Dermis microvascular lymphatic vessel endothelial cell (primary cell): ENCODE measurements at places on chromosomes 1 and 21. TPM values are rescaled to one million over a fixed set of nuclear protein-coding genes. Genes with fewer than 3 reads are reported as not detected.

The CADM3 gene
- not detected in 2 replicates for total RNA-seq

The SAMD11 gene
- under 0.01 and 0.13 TPM in 2 replicates for total RNA-seq

- no peak for DNase-seq
These were observed 91.9 kb upstream of the ERRFI1 start for GRCh38 chr1:8118031-8118451.

DNA sequence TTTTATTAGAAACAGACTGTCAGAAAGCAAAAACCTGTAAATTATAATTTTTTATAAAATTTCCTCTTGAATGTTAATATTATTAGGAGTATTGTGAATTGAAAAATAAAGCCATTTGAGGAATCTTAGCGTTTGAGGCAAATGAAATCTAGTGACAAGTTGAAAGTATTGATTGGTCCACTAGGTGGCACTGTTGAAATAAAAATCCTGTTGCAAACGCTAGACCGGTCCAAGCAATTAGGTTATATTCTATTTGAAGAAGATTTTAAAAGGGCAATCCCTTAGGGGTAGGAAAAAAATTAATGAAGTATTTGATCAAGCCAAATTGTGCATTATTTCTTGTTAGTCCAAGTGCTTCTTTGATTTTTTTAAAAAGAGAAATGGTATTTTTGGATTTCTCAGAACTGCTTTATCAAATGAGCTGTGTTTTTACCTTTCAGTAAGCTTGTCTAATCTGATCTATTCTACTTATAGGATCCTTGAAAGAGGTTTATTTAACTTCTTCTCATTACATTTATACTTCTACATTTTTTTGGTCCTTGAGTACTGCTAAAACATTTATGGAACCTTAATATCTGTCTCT lies 57.7 kb downstream of the ATG4C start:
- peak; percentile 72 for DNase-seq

DNA sequence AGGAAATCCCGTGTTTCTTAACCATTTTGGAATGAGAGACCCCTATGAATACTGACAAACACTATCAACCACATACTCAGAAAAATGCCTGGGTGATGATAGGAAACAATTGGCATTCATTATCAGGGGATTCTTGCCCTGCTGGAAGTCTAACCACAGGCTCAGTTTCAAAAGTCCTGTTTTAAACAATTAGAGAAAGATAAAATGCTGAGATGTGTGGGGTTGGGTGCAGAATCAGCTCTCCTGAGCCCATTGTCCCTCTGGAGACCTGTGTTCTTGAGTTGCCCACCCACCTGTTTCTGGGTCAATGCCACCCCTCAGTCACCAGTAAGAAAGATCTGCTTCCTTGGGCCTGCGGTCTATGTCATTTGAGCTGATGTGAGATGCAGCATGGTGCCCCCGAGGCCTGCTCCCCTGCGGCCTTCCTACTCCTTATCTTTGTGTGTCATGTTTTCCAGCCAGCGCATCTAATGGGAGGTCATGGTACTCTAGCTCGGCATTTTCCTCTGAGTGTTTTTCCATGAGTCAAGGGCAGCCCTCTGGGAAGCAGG lies 130.3 kb upstream of the PLXNA2 start:
- DNase-seq, result no peak

The FAM167B gene
- total RNA-seq, result 0.64 and 1.9 TPM in 2 replicates

DNA sequence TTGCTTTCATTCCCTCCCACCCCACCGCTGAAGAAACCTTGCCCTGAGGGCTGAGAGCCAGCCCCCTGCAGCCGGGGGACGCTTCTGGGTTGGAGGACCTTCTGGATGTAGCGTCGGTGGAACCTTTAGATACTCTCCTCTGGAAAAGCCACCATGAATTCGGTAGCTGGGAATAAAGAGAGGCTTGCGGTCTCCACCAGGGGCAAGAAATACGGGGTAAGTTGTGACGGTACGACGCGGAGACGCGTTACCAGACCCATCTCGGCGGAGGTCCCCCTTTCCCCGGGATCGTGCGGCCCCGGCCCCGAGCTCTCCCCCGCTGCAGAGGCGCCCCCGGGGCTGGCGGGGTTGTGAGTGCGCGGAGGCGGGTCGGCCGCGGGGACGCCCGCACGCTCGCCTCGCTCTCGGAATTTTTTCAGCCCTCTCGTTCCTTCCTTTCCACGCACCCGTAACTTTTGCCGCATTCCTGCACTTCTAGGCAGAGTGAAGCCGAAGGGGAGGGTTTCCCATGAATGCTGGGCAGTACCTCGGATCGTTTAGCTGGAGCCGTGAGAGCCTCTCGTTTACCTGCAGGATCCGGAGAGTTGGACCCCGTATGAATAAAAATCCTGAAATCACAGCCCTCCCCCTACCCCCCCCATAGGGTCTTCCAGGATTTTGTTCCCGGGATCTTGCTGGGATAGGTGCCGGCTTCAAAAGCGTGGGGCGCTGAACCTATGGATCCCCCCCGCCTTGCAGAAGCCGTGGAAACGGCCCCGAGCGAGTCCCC lies 671 bp downstream of the KIF26B start:
- peak; percentile 27 for DNase-seq

The CLDN8 gene
- not detected in 2 replicates for total RNA-seq

The CFAP57 gene
- total RNA-seq, result 0.25 and 0.26 TPM in 2 replicates

- no peak for DNase-seq
These were observed 46.8 kb downstream of the XCL1 start for GRCh38 chr1:168623003-168623828.

GRCh38 chr1:185860311-185860710 lies 126.1 kb downstream of the HMCN1 start:
- no peak for DNase-seq

The CAMK1G gene
- total RNA-seq, result not detected in 2 replicates

DNA sequence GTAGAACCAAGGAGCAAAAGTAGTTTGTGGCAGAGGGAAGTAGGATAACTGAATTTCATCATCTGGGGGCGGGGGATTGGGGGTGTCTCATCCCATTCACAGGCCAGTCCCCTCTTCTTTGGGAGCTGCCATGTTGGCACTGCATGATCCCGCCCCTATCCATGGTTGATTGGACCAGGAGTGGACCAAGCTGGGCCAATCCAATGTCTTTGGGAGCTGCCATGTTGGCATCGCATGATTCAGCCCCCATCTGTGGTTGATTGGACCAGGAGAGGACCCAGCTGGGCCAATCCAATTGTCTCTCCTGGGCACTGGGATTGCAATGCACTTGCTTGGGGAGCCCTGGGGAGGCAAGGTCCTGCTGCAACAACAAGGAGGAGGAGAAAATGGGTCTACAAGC lies 12.3 kb upstream of the ALPL start:
- DNase-seq, result no peak

- no peak for DNase-seq
These were observed 123.4 kb upstream of the CSF3R start for GRCh38 chr1:36605942-36606640.

The TTLL7 gene
- total RNA-seq, result 0.51 and 0.63 TPM in 2 replicates

DNA sequence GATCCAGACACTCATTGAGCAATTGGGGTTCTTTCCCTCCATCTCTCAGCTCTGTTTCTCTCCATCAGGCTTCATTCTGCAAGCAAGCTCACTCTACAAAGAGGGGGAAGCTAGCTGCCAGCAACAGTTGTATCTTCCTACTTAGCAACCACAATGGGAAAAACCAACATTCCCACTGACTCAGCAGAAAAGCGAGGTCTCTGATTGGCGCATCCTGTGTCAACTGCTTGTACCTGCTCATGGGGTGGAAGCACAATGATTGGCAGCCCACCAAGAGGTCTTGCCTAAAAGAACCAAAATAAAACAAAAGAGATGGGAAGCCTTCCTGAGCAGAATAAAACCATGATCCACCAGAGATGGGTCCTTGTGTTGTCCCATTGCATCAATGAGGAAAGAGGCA lies 4.0 kb upstream of the CDA start:
- DNase-seq, result no peak

GRCh38 chr1:64242895-64243756 lies 39.7 kb downstream of the UBE2U start:
- DNase-seq, result peak; percentile 30

- DNase-seq, result no peak
These were observed 82.3 kb downstream of the CLIC4 start for GRCh38 chr1:24827379-24828135.

GRCh38 chr1:41696381-41696780 lies 211.9 kb upstream of the EDN2 start:
- DNase-seq, result no peak

DNA sequence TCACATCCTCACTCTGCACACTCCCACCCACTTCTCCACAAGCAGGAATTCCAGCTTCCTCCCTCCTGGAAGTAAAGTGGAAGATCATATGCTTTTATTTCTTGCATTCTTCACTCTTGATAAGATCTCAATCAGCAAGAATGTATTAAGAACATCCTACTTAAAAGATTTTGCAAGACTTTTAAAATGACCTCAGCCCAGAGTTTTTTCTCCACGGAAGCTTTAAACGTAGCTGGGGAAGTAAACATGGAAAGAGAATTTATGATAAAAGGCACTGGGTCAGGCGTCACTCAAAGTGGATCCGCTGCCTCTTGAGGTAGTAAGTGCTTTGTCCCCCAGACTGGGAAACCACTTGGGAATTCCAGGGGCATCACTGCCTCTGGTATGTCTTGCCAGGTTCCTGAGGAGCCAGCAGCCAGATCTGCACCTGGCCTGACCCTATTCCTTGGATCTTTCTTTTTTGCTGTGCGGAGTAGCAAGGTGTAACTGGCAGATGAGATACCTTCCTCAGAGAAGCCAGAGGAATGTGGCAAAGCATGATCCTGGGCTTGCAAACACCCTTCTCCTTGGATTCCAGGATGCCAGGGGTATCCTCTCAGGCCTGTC lies 33.9 kb downstream of the CDK18 start:
- no peak for DNase-seq

DNA sequence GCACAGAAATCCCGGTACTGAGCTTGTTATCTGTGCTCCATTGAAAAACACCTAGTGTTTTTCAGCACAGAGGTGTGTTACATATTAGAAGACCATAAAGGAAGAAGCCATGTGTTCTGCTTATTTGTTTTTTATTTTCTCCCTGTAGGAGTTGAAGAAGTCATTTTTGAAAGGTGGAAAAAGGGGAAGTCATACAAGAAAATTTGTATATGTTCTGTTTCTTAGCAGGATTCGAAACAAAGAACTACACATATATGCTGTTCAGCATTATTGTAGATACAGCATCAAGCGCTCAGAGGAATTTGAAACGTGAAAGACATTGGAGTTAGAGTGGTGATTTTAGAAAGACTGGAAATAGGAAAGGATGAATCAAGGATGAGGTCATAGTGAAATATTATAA lies 345.3 kb upstream of the ADGRL2 start:
- DNase-seq, result no peak

The C1orf216 gene
- 12.6 and 22.0 TPM in 2 replicates for total RNA-seq

The MXRA8 gene
- 0.25 TPM in 1 of 2 replicates, not detected in the other for total RNA-seq

DNA sequence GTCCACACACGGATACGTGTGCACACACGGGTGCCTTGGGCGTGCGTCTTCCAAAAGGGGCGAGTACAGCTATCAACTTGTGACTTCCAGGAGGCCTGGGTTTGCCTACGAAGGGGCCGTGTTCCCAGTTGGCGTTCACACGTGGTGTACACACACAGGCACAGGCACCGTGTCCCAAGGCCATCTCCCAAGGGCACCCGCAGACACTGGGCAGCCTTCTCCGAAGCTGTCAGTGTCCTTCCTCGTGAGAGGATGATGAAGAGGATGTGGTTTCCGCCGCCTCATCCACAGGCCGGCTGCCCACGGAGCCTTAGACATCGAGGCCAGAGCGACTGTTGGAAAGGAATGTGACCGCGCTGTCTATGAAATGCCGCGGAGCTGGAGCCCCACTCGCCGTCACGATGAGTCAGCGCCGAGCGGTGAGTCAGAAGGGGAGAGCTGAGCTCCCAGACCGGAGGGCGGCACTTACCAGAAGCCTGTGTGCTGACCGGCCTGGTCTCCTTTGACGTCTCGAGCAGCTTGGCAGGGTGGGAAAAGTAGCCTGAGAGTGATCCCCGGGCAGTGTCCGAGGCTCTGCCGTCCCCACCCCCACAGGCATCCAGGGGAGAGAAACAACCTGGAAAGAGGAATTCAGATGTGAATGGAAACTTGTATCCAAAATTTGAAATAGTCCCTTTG lies 141.4 kb upstream of the ARHGEF16 start:
- peak; percentile 82 for DNase-seq

The ELAVL4 gene
- total RNA-seq, result under 0.01 TPM in 1 of 2 replicates, not detected in the other

The KRTAP21-2 gene
- total RNA-seq, result not detected in 2 replicates

The ZSCAN20 gene
- total RNA-seq, result 5.5 and 6.6 TPM in 2 replicates

The PACC1 gene
- 6.0 and 6.2 TPM in 2 replicates for total RNA-seq

The SRSF4 gene
- 25.3 and 28.7 TPM in 2 replicates for total RNA-seq

GRCh38 chr1:41504114-41505035 lies 19.9 kb upstream of the EDN2 start:
- no peak for DNase-seq

- no peak for DNase-seq
These were observed 37.0 kb downstream of the DMAP1 start for GRCh38 chr1:44250068-44250781.

GRCh38 chr21:39489380-39489924 lies 37.7 kb downstream of the SH3BGR start:
- no peak for DNase-seq

The LAMC2 gene
- total RNA-seq, result 12.6 and 39.9 TPM in 2 replicates

- DNase-seq, result no peak
These were observed 2.1 kb downstream of the KLHL21 start for GRCh38 chr1:6600410-6601048.

GRCh38 chr1:64005801-64006200 lies 197.6 kb upstream of the UBE2U start:
- DNase-seq, result no peak

The OPRD1 gene
- not detected in 2 replicates for total RNA-seq

- DNase-seq, result no peak
These were observed 1.5 kb downstream of the RALGPS2 start for GRCh38 chr1:178726545-178726944.

DNA sequence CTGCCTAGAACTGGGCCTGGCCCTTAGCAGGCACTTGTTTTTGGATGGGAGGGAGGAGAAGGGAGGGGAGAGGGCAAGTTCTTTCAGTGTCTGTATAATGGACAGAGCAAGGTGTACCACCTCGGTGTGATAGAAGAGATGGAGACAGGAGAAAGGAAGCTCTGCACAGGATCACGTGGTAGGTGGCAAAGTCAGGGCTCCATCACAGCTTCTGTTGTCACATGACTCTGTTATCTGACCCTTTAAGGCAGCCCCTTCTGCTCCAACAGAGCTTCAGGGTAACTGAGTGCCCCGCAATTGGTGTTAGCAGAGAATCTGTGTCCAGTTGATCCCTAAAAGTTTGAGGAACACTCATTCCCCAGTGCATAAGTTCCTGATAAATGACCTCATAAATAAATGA lies 16.5 kb upstream of the ETS2 start:
- no peak for DNase-seq

- no peak for DNase-seq
These were observed 83.3 kb upstream of the SAMSN1 start for GRCh38 chr21:14629461-14629860.

- peak; percentile 90 for DNase-seq
These were observed at the start of gene HYI for GRCh38 chr1:43453442-43454269. Gene HYI, minus strand, starts transcription at chr1:43453931. Its CDS starts 138 bp downstream, at chr1:43453793.

DNA sequence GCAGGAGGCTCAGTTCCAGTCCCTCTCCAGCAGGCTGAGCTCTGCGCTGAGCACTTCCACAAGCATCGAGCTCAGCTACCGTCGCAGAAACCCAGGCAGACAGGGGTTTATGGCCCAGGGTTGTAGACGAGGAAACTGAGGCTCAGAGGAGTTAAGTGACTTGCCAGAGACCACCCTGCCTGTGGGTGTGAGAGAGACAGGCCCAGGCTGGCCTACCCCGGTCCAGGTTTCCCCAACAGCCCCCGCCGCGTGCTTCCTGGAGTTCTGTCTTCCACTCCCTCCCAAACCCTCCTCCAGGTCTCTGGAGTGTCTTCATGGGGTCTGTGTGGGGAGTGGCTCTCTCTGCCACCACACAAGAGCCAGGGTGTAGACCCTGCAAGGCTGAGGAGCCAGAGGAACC lies 615.9 kb downstream of the PTPRU start:
- DNase-seq, result no peak

GRCh38 chr1:156458181-156458503 lies 42.4 kb downstream of the MEF2D start:
- no peak for DNase-seq
